ENCODE measurements at places on chromosomes 3 and 15.

DNA sequence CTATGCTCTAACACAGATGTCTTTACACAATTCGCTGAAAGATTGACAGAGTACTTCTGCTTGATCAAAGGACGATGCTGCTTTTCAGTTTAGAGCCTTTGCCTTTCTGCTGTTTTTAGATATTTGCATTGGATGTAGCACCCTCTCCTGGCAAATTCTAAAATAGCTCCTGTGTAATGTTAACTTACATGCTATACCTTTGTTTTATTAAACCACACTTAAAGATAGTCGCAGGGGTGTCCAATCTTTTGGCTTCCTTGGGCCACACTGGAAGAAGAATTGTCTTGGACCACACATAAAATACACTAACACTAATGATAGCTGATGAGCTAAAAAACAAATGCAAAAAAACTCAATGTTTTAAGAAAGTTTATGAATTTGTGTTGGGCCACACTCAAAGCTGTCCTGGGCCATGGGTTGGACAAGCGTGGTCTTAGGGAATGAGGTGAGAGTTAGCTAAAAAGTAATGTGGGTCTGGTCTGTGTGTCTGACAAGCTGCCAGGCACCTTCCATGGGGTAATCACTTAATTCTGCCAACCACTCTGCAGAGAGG, 62.9 kb downstream of the ATG7 start:
- DNase-seq = no peak

DNA sequence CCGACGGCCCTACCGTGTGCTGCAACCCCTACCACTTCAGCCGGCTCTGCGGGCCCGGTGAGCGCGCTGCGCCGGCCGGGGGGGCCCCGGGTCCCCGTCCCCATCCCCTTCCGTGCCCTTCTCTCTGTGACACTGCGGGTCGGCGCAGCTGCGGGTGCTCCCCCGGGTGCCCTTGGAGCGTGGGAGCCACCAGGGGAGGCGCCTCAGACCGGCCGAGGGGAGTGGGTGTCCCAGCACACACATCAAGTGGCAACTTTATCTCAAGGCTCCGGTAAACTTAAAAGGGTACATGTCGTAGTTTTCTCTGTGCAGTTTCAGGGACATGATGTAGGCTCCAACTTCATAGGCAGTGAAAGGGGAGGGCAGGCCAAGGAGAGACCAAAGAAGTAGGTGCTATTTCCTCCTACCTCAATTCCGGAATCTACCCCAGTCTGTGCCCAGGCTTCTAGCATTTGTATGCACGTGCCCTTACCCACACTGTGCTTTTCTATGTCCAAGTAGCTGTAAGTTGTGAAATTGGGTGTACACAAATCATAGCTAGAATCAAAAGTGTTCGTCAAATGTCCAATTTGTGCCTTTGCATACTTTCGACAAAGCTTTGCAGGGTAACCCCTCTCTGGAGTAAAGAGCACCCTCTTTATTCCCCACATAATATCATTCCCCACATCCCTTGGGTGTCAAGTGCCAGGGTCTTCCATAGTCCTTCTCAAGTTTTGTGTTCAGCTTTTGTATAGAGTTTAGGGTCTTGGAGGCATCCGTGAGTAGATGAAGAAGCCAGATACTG, 2.2 kb downstream of the SMAD6 start:
- no peak for DNase-seq

DNA sequence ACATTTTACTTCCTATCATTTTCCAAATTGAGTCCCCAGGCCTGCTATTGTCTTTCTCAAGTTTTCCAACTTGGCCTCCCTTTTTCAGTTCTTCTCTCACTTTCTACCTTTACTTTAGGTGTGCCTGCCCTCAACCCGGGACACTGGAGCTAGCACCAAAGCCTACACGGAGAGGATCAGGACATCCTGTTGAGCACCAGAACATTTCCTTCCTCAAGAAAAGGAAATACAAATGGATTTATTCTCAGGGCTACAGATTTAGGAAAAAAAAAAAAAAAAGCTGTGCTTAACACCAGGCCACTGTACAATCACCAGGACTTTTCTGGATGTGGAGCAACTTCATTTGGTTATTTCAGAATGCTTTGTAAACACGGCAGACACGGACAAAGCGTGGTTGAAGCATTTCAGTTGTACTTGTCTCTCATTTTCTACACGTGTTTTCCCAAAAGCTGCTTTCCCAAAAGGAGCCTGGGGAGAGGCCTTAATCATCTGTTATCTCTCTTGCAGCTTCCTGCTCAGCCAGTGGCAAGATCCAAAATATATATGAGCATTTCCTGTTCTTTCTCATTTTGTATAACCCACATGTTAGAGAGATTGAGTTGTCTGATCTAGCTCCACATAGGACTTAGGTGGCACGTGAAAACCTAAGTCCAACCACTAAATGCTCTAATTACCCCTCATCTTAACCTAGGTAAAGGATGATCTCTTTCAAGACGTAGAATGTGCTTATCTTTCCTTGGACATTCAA, 15.5 kb upstream of the ATP1B3 start:
- no peak for DNase-seq

DNA sequence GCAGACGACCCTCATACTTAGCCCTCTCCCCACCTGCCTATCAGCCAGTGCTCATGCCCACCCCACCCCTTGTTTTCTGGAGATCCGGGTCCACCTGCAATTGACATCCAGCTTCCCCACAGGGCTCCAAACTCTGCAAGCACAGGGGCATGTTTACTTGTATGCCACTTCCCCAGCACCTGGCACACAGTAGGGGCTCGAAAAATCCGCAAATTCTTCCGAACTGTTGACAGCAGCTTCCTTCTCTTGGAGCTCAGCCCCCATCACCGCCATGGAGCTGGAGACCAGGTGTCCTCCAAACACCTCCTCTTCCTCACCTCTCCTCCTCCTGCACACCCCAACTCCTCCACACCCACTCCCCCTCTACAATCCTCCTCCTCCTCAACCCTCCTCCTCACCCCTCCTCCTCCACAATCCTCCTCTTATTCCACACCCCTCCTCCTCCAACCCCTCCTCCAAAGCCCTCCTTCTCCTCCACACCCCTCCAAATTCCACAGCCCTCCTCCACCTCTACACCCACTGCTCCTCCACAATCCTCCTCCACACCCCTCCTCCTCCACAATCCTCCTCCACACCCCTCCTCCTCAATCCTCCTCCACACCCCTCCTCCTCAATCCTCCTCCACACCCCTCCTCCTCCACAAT, 70.4 kb upstream of the BLM start:
- DNase-seq = no peak

DNA sequence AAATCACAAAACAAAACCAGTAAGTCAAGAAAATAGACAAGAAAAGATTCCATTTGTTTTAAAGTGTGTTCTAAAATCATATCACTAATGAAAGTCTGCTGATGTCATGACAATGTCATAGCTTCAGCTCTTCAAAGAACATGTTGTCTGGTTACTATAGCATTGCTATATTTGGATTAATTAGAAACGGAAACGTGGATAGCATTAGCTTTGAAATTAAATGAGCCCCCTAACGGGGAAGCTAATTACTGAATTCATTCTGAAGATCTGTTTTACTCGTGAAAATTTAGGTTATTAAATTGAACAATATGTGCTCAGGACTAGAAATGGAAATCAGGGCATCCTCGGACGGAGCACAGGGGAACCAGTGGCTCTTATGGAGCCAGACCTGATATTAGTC, 316.7 kb upstream of the AGTR1 start:
- no peak for DNase-seq

DNA sequence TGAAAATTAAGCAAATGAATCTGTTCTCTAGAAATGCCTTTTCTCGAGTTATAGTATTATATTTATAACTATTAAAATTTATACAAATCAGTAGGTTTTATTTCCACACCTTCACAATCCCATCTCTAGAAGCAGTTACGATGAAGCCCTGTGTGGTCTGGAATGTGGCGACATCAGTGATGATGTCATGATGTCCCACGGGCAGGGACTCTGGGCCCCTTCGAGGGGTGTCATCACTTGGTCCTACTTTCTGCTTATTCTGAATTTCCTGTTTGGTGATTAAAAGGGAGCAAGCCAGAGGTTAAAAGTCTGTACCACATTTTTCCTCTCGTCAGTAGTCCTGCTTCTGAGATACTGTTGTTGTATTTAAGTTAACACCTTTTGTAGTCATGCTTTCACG, 67.4 kb downstream of the PIK3R4 start:
- no peak for DNase-seq

DNA sequence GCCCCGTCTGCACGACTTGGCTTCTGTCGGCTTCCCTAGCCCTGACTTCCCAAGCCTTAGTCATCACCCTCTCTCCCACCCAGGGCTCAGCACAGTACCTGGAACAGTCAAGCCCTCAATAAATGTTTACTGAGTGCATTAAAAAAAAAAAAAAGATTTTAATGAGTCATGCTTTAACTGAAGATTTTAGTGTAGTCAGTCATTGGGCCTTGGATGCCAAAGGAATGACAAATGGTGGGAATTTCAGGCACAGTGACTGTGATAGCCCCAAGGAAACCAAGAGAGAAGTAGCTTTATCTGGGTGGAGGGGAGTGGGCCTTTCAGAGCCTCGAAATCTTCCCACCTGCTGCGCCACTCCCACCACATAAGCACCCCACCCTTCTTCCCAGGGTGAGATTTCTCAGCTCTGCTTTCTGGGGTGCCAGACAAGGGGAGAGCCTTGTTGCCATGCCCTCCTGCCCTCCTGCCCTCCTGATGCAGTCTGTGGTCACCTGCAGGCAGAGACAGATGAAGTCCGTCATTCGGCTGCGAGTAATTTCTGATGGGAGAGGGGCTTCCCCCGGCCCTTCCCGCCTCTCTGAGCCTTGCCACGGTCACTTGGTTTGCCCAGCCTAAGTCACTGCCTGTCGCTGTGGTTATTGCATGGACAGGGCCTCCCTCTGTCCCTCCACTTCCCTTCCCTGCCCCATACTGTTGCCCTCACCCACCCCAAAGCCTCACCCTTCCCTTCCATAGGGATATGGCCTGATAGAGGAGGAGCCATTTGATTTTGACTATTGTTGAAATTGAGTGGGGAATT, 41.8 kb downstream of the SMAD3 start:
- no peak for DNase-seq
